ENCODE measurements at places on chromosomes 6 and 20.

- DNase-seq = no peak
Observed at GRCh38 chr20:43825051-43825402, 89.6 kb upstream of the TOX2 start.

- DNase-seq = no peak
Observed at GRCh38 chr20:35326021-35326739, 34.0 kb upstream of the FAM83C start.

DNA sequence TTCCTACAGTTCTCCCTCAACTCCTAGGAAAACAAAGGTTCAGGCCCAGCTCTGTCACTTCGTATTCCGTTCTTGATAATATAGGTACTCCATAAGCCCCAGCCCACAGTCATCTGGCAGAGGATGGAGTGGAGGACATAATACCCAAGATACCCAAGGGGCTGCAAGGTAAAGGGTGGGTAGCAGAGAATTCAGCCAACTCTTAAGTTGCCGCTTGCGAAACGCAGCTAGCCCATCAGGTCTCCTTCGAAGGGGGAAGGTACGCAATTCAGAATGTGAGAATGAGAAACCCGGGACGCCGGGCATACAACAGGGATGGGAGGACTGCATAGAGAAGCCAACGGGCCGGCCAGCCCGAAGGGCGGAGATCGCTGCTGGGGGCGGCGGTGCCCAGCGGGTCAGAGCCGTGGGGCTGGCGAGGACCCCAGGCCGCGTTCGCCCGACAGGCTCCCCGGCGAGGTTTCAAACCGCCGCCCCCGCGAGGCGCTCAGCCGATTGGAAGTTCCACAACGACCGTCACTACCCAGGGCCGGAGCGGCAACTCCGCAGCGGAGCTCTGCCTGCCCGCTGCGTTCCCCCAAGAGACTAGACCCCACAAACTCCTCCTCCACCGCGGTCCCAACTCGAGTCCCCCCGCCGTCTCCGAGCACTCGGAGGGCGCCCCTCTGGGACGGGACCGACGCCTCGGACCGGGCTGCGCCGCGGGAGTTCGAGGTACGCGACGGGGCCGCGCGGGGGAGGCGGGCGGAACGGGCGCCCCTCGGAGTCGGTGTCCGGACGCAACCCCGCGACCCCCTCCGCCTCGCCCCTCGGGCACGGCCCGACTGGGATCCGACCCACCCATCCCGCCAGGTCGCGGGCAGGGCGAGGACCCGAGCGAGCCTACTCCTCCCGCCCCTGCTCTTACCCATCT is 911 bp downstream of the CDK19 start:
- peak; percentile 12 for DNase-seq

GRCh38 chr6:7100753-7101081 is 7.0 kb upstream of the RREB1 start:
- DNase-seq = no peak

DNA sequence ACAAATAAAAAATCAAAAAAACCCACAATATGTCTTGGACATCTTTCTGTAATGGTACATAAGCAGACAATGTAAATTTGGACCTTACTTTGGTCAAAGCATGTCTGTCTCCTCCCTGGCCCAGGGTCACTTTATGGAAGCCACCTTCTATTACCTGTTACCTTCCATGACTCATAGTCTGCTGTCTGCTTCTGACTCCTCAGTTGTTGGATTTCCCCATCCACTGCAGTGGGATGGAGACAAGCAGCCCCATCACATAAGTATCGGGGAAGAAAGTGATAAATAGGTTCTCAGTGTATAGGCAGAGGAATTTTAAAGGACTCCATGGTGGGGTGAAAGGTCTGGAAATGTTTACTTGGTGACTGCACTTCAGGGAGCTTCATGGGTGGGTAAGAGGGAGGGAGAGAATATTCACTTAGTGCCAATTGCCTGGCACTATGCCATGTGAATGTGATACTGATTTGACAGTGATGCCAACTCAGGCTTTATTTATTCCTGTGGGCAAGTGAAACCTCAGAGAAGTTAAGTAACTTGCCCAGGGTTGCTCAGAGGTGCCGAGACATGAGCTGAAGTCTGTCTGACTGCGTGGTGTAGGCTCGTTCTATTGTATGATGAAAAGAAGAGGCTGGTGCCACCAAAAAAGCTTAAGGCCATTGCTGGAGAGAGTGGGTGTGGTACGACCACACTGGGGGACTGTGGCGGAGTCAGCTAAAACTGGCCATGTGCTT is 175.6 kb upstream of the RNF24 start:
- DNase-seq = no peak

DNA sequence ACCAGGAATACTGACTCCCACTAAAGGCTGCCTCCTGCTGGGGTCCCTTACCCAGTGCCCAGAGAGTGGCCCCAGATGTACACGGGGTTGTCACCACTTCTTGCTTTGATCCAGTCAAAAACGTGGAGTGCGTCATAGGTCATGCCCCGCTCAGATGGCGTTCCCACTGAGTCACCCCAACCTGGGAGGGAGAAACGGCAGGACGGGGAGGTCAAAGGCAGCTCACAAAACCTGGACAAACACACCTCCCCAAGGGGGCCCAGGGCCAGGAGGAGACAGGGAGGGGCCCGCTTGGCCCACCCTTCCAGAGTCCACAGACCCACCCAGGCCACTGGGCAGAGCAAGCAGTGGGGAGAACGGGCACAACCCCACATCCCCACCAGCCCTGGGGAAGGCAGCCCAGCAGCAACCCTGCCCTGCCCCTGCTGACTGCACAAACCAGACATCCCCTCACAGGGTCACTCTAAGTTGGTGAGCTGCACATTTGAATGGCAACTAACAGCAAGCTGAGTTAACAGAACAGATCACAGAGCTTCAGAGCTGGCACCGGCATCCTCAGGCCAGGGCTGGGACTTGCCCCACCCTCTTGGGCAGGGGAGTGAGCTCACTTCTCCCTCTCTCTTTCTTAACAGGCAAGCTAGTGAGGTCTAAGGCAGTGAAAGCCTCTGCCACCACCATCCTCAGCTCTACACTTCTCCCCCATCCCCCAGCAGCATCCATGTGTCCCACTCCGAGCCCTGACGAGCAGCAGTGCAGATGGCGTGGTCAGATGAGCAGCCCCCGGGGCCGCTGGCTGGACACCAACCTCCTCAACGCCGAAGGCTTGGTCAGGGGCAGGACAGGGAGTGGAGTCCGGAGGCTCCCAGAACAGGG is 61.7 kb downstream of the PYGB start:
- DNase-seq = peak; percentile 98

DNA sequence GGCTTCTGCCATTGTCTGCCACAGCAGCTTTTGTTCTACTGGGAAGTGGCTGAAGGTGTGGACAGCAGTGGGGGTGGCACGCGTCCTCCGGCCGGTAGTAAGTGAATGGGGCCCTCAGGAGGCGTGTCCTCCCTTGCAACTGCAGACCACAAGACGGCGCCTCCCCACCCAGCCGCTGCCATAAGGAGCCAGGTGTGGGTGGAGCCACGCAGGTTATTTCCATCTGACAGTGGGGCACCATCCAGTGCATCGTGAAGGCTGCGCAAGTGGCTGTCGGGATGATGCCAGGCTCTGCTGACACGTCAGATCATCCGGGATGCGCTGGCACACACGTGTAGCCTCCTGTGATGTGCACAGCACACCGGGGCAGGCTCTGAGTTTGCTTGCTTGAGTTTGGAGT is 379.7 kb downstream of the CDH4 start:
- DNase-seq = no peak

DNA sequence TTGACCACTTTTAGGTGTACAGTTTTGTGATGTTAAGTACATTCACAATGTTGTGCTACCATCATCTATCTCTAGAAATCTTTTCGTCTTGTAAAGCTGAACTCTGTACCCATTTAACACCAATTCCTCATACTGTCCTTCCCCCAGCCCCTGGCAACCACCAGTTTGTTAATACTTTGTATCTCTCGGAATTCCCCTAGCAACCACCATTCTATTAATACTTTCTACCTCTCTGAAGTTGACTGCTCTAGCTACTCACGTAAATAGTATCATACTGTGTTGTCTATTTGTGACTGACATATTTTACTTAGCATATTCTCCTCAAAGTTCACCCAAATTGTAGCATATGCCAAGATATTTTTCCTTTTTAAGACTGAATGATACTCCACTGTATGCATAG is 82.3 kb upstream of the CLDN20 start:
- no peak for DNase-seq

DNA sequence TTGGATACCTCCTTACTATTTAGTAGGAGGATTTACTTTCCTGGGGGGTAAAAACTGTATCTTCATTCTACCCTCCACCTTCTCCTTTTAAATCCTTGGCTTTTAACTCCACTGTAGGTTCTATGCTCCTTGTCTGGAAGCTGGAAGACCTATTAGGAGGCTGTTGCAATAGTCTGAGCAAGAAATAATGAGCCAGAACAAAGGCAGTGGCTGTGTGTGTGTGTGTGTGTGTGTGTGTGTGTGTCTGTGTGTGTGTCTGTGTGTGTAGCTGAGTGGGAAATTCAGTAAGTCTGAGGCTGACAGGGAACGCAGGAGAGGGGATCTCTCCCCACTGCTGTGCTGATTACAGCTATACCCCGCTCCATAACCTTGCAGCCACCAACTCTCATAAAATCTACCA is 35.8 kb downstream of the HTR1E start:
- no peak for DNase-seq

DNA sequence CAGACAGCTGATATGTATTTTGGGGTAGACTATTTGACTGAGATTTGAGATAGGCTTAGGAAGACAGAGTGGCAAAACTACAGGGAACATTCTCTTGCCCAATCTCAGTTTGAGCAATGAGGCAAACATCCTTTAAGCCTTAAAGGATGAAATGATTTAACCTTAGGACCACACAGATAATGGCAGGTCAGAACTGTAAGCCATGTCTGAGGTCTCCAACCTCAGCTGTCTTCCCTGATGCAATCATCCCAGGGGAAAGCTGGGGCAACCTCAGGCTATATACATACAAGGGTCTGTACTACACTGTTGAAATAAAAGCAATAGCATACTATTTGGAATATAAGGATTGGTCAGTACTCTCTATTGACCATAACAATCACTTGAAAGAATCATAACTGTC is 83.8 kb upstream of the NUP153 start:
- DNase-seq = no peak

DNA sequence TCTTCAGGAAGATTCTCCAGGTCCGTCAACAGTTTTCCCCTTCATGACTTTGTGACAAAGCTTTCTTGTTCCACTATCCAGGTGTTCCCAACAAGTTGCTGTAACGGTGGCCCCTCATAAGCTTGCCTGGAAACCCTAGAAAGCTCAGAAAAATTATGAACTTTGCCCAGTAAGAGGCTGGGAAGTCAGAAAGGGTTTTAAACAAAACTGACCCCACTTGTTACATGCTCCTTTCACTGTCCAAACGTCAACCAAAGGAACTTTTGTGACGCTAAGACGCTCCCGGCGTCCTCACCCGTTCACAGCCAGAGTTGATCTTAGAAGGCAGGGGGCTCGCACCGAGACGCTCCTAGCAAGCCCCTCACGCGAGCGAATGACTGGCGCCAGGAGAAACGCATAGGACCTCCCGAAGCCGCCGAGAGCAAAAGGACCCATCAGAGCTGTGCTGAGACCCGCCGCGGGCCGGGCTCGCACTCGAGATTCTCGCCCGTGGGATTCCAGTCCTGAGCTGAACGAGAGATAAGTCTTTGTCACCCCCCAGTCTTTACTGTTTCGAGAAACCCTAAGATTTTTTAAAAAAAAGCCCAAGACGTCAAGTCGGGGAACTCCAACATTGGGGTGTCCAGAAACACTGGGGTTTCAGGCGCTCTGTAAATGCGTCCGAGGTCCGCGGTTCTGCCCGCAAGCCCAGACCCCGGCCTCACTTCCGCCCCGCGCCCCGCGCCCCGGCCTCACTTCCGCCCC is 544 bp upstream of the ACAT2 start:
- DNase-seq = no peak

- no peak for DNase-seq
Observed at GRCh38 chr6:105839266-105839665, 246.9 kb upstream of the PRDM1 start.

- no peak for DNase-seq
Observed at GRCh38 chr6:6856538-6857523, 250.9 kb upstream of the RREB1 start.

- DNase-seq = no peak
Observed at GRCh38 chr6:64301307-64302236, 666.0 kb downstream of the PHF3 start.

- DNase-seq = no peak
Observed at GRCh38 chr6:34729631-34730470, 27.5 kb upstream of the SNRPC start.

DNA sequence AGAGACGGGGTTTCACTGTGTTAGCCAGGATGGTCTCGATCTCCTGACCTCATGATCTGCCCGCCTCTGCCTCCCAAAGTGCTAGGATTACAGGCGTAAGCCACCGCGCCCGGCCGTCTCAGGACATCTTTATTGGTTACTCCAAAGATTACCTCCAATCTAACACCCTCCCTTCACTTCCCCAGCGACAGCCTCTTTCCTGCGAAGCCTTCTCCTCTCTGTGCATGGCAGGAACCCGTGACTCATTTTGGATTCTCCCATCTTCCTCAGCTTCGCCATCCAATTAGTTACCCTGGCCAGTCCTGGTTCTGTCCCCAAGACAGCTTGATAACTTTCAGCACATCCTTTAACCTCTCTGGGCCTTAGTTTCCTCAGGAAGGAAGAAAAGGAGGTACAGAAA is 51.3 kb upstream of the TOX2 start:
- DNase-seq = no peak

Data from HS-27A (cell line).